Smooth muscle cell of the coronary artery (primary cell): ENCODE measurements at places on chromosomes 11 and 22. TPM values are rescaled to one million over a fixed set of nuclear protein-coding genes. Genes with fewer than 3 reads are reported as not detected.

C11orf87 gene
- total RNA-seq = under 0.01 TPM in 1 of 2 replicates, not detected in the other

IGF2 gene
- total RNA-seq = 0.12 and 0.83 TPM in 2 replicates

OR52H1 gene
- total RNA-seq = 0.38 and 1.2 TPM in 2 replicates

SPI1 gene
- not detected in 2 replicates for total RNA-seq

TMEM138 gene
- total RNA-seq = 10.4 and 26.0 TPM in 2 replicates
